ENCODE measurements at places on chromosomes 2 and 18.

GRCh38 chr2:57809230-57809629, 237.4 kb upstream of the VRK2 start:
- DNase-seq = no peak

DNA sequence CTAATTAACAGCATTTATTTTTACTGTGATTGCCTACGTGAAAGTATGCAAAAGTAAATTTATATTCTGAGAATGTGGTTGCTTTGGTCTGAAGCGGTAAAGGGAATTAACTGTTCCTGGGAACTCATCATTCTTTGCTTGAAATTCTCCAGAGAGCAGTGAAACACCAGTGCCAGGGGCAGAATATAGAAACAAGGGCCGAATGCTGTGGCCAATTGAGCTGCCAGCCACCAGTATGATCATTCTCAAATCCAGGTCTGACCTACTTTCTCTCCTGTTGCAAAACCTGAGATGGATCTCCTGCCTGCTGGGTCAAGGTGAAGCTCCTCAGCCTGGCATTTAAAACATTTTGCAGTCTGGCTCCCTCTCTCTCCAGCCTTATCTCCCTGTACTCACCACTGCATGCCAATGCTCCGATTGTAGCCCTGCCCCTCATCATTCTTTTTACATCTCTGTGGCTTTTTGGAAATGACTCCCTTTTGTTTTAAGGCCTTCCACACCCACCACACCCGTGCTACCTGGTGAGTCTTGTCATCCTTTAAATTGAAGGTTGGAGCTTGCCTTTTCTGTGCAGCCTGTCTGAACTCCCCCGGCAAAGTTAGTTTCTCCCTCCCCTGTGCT, 94.5 kb upstream of the TMEM178A start:
- DNase-seq = no peak

DNA sequence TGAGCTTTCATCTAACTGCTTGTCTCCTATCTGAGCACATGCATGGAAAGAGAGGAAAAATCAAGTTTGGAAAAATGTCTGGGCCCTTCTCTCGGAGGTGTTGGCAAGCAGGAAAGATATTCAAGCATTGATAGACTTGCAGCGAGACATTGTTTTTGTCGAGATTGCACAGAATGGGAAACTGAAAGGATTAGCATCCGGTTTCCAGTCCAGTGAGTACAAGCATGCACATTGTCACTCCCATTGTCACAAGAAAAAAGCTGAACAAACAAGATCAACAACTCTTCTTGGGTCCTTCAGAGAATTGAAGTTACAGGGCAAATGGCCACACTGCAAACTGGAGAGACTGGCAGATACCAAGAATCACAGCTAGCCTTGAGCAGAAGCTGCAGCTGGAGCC, 19.6 kb upstream of the MC5R start:
- DNase-seq = no peak

DNA sequence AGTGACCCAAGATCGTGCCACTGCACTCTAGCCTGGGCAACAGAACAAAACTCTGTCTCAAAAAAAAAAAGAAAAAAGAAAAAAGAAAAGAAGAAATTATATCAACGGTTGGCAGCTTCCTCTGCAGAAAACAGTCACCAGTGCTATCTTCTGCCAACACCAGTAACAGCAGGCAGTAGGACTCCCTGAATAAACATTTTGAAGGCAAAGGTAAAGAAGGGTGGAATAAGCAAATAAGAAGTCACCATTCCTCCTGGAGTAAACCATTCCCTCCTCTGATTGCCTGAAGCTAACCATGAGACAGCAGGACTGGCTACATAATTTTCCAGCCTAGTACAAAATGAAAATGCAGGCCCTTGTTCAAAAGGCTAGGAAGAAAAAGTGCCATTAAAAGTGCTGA, 9.0 kb upstream of the RNF103 start:
- DNase-seq = no peak

DNA sequence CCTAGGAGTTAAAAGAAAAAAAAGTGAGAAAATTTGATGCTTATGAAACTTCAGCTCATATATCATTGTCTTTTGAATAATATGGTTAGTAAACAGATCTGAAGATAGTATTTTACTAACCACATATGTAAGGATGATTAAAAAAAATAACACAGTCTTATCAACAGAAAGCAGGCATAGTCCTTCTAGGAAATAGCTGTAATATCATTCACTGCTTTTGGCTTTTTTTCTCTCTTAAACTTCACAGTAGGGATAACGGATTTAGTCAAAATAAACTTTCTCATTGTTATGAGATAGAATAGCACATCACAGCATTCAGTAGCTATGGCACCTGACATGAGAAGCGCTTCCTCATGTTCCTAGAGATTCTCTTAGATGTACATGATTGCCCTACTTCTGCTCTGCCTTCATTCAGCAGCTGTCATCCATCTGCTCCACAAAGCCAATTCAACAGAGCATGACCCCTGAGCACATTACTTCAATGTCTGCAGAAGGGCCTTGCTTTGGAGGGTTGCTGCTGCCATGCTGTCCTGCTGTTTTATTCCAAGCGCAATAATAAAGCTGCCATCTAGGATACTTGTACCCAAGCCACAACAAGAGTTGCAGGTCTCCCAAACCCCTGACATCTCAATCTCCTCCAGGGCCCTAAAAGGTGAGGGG, 67.0 kb downstream of the TTC21B start:
- DNase-seq = no peak

DNA sequence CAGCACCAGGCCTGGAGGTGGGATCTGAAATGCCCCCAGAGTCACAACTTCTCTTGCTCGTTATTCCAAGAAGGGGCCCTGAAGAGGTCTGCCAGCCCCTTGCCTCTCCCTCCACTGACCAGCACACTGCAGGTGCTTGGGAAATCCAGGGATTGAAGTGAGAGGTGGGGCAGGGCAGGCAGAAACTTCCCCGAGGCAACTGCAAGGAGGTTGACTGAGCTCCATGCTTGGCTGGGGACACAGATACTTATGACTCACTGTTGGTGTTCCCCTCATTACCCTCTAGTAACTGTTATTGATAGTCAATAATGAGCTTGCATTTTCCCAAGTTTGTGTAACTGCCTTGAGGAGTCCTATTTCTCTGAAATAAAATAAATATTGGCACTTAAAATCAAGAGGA, 47.5 kb downstream of the MARCO start:
- DNase-seq = no peak

DNA sequence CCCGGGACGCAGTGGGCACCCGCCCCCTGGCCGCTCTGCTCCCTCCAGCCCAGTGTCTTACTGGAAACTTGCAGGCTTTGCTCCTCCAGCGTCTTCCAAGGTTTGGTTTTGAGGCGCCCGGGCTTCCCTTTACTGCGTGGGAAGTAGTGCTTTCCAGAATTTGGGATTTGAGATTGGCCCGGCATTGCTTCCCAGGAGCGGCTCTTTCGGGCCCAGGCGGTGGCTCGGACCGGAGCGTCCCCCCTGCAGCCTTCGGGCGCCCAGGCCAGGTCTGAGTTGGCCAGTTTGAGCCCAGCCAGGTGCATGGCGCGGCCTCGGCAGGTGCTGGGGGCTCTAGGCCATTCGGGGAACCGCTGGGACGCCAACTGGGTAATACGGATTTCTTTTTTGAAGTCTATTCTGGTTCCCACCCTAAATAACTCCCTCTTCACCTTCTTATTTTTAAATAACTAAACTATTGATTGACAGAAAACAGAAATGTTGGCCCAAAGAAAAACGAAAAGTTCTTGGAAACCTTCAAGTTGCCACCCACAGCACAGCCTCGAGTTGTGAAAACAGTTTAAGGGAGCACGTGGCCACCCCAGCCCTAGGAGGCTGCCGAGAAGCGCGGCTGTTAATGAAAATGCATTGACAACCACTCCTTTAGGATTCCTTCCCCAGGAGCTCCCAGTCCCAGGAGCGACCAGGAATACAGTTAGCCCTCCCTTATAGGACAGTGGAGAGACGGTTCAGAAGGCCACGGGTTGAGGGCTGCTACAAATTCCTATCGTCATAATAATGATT, 766 bp downstream of the SNTG2 start:
- DNase-seq = no peak

GRCh38 chr18:53268455-53268854, 928.5 kb downstream of the DCC start:
- no peak for DNase-seq

DNA sequence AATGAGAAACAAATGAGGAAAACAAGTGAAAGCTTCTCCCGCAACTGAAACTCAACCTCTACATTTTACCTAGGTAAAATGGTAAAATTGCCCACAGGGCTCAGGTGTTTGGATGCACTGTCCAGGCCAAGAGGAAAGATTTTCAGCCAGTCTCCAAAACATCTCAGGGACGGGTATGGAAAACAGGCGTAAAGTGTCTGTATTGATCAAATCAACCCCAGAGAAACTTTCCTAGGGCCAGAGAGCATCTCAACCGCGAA, 361 bp upstream of the HAT1 start:
- DNase-seq = no peak

GRCh38 chr18:77676910-77677309, 427.3 kb downstream of the GALR1 start:
- DNase-seq = no peak
